Right cardiac atrium (tissue), 5 donors: ENCODE measurements at places on chromosomes 1 and 21. TPM values are rescaled to one million over a fixed set of nuclear protein-coding genes. Genes with fewer than 3 reads are reported as not detected.
A peak's percentile ranks its signal among the peaks of the same experiment; 100 is the strongest.

Gene FALEC
- polyA plus RNA-seq = not detected

Gene SOX13
- polyA plus RNA-seq = 9.4 TPM

Gene EIF4G3
- polyA plus RNA-seq = 17.9 TPM

DNA sequence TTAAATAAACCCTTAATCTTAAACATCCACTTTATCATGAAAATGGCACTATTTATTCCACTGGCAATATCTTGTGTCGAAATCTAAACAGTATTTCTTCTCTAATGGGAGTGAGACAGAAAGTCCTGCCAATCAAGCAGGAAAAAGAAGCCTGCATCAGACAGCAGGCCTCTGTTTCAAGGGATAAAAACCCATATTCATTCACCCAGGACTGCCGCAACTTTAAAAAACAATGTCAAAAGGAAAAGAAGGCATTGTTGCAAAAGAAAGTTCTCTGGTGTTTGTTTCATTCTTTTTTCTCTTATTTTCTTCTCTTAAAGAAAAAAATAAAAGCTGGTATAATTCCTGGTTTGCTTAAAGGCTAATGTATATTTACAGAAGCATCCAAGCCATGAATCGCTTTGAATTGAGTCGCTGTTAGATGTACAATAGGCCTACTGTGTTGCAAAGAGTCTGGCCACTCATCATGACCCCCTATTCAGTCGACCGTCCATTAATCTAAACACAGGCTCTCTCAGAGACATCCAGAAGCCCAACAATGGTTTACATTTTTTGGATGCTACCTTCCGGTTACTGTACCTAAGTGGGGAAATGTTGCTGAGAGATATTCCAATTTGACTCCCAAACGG is 48.7 kb upstream of the ZC3H11B start:
- DNase-seq = no peak

GRCh38 chr1:95653618-95654017 is 419.6 kb downstream of the RWDD3 start:
- DNase-seq = no peak

- no peak for DNase-seq
Measured at GRCh38 chr1:198234520-198235251, 77.9 kb downstream of the NEK7 start.

DNA sequence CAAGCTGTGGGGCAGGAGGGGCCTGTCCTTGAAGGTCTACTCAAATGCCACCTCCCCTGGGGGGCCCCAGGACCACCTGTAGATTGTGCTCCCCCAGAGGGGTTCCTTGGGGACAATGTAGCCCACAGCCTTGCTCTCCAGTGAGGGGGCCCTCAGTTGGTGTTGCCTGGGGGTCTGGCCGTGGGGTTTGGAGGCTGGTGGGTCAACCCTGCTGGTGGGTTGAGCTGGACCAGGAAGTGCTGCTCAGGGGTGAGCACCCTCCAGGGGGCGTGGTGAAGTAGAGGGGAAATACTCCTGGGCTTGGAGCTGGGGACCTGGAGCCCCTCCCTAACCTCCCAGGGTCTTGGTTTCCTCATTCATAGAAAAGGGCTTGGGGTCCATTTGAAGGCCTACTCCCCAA is 143.6 kb upstream of the WNT4 start:
- no peak for DNase-seq

DNA sequence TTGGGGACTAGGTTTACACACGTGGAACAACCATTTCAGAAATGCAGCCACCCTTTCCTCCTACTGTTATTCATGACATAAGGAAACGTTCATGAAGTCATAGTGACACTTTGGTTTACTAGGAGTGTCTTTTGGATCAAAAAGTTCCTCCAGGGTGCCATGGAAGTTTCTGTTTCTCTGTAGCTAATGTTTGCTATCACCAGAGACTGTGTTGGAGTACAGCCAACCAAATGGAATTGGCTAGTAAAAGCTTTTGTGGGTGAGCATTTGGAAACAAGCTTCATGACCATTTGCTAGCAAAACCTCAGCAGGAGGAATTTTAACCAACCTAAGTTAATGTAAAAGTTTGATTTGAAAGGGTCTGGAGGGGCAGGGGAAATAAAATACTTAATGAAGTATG is 43.9 kb upstream of the ADGRL2 start:
- no peak for DNase-seq

DNA sequence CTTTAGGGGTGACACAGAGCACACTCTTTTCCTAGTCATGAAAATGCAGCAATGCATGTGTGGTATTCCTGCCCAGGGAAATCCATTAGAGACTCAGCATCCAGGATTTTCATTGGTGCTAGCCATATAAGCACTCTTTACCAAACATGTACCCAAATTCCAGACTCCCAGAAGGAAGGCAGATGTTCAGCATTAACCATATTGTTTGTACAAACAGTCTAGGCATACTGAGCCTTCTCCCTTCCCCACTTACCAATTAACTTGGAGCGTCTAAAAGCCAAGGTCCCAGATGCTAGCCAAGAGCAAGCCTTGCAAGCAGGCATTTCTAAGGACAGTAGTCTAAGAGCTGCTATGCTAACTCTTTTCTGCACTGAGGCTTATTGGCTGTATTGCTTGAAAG is 27.9 kb downstream of the ZBED6 start:
- DNase-seq = no peak

- DNase-seq = no peak
Measured at GRCh38 chr1:28537457-28538199, 15.3 kb upstream of the TRNAU1AP start.

DNA sequence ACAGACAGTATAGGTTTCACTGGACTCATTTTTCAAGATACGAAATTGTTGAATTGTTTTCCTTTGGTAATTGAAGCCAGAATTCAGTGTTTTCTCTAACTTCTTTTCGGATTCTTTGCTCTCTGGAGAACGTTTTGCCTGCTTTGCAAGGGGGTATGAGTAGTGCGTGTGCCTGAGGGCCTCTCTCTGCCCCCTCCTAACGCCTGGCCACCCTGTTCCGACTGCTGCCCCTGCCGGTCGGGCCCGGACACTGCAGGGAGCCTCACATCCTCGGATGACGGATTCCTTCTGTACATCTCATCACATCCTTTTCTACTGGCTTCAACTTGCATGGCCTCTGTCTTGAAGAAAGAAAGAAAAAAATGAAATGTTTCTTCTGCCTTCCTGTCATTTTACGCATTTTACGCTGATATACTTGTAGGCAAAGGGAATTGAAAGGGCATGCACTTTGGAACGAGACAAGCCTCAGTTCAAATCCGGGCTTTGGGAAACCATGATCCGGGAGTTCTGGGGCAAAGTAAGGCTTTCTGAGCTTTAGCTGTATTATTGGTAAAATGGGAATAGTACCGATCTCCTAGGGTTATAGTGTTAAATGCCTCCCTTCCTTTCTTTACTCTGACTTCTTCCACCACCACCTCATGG is 65.1 kb downstream of the DISC1 start:
- DNase-seq = peak; percentile 86

DNA sequence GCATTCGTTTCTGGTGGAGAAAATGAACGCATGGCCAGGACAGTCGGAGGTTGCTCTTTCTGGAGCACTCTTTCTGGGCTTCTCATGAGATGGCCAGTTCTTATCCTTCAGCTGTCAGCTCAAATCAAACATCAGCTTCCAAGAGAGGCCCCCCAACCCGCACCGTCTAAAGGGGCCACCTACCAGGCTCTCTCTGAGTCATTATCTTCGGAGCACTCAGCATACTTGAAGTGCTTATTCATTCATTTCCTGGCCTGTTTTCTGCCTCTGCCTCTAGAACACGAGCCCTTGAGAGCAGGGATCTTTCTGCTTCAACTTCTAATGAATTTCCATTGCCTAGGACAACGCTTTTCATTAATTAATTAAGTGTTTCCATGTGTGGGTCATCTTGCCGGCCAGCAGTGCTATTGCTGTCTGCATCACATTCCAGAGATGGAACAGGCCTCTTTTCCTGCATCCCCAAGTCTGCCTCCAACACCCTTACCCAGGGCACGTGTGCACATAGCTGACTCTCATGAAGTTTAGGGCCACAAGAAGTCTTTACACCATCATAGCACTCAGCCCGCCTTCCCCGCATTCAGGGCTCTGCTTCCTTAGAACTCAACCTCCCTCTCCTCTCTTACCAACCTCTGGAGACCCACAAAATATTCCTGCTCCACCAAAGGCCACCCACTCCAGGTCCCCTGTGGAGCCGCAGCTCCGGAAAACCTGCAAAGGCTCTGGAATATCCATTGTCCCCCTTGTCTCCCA is 52.1 kb upstream of the LAPTM5 start:
- DNase-seq = no peak
